ENCODE measurements at places on chromosomes 5 and 9.

GRCh38 chr5:177546258-177546741 lies 8.1 kb downstream of the FAM193B start:
- no peak for DNase-seq

- DNase-seq, result no peak
Measured at GRCh38 chr5:115349001-115349817, 52.8 kb upstream of the CCDC112 start.

DNA sequence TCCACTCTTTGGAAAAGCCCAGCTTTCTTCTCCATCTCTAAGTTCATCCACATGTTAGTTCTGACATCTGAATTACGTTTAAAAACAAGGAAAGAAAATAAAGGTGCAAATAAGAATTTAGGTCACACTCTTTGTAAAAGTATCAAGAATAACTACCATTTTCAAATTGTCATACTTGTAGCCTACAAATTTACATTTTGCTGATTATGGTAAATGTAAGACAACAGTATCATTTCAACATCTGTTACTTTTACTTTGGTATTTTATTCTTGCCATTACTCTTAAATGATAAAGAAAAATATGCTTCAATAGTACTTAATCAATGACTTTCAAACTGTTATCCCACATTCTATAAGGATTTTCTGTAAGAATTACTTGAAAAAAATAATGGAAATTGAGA lies 9.8 kb upstream of the PURA start:
- DNase-seq, result no peak

GRCh38 chr9:115556432-115556831 lies 438.5 kb upstream of the TNC start:
- DNase-seq, result no peak

GRCh38 chr5:29769474-29769873 lies 1424.0 kb upstream of the CDH6 start:
- no peak for DNase-seq

- DNase-seq, result peak; percentile 17
Measured at GRCh38 chr5:139294374-139295165, 1.0 kb downstream of the MATR3 start.

DNA sequence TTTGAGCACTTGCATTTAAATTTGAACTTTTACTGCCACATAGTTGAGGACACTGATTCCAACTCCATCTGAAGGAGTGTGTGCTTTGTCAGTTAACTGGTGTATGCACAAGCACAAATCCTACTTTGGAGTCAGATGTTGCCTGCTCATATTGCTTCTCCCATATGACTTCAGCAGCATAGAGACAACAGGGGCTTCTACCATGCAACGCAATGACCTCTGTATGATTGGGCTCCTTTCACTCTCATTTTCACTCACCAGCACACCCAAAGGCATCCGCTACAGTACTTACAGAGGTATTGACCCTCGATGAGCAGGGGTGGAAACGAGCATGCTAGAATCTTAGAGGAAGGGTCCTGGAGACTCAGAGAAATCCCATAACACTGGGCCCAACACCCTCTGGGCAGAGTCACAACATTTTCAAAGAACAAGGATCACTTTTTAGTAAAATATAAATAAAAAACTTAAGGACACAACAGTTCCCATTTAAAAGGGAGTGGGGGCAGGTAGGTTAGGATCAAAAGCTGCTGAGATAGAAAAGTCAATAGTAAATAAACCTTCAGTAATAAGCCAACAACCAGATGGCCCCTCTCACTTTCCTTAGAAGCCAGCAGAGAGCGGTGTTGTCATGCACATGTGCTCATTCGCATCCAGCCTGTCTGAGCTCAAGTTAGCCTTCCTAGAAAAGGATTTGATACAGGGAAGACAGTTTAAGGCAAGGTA lies 203.8 kb downstream of the SNCAIP start:
- DNase-seq, result no peak

DNA sequence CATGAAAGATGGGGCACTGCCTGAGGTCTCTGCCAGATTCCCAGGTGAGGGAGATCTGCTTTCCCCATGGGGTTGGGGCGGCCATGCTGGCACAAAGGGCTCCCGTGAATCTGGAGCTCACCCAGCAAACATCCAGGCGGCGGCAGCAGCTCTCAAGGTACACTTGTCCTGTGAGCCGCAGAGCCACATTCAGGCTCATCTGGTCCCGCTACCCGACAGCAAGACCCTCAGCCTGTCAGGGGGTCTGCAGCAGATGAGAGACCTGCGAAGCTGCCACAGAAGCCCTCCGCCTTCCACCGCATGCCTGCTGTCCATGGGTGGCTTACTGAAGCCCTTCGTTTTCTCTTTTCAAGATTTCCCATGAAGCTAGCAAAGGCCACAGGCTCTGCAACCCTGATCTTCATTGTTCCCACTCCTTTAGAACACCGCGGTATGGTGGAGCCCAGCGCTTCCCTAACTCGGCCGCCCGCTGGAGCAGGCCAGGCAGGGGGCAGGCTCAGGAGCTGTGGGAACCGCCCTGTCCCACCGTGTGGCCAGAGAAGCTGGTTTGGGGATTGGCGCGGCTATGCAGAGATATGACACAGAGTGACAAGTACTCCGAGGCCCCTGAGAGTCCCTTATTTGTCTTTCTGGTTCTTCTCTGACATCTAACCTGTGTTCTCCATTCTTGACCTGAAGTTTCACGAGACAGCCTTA lies 8.8 kb downstream of the LRRC14B start:
- no peak for DNase-seq

DNA sequence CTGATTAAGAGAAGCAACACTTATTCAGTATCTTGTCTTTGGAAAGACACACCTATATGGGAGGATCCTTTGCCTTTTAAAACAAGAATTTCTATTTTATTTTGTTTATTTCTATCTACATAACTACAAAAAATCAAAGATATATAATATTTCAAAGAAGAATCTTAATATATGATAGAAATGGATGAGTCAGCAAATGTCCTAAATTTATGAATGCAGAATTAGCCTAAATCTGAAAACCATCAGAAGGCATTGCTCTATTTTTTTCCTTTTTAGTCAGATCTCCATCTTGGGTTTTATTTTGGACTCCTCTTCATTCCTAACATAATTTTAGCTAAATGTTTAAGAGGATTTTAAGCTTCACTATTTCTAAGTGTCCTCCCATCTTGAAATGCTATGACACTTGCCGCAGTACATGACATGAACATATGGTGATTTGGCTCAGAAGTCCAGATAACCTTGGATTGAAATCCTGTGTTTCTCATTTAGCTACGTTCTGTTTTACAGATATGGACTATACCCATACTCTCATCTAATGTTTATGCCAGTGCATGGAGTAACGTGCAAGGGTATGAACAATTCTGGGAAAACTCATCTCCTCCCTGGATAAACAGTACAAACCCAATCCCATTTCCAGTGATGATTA lies 1322.8 kb upstream of the DMAC1 start:
- DNase-seq, result no peak

GRCh38 chr9:69054989-69055388 lies 19.4 kb downstream of the FXN start:
- no peak for DNase-seq

- no peak for DNase-seq
Measured at GRCh38 chr5:127875235-127876021, 172.2 kb downstream of the CCDC192 start.

GRCh38 chr9:119004618-119004990 lies 364.6 kb downstream of the BRINP1 start:
- DNase-seq, result no peak

DNA sequence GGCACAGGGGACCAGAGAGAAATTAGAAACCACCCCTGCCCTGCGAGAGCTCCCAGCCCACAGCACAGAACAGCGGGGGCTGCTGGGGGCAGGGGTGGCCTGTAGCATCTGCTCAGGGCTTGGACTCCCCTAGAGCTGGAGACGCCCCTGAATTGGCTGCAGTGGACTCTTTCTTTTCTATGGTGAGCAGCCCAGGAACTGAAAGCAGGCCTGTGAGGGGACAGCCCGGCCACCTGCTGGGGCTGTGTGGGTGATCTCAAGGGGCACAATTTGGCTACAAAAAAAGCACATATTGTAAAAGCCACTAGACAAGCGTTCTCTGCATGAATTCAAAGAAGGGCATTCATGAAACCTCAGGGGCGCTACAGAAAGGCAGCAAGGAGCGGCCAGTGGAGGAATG lies 57.5 kb upstream of the ICE1 start:
- DNase-seq, result no peak

GRCh38 chr5:122362361-122362760 lies 50.3 kb downstream of the SNCAIP start:
- DNase-seq, result no peak

DNA sequence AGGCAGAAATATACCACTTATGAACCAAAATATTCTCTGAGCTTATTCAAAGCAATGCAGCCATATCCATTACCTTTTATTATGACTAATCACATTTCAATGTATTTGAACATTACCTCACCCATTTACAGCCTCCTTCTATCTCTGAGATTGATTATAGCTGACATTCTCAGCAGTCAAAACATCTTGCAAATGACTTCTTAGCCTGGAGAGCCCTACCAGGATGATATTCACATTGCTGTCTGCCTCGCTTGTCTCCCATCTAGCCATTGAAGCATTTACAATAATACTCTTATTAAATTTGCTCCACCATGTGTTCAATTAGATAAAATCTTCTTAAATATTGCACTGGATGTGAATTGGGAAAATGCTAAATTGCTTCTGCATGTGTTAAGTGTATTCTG lies 1879.9 kb upstream of the ACO1 start:
- no peak for DNase-seq

- DNase-seq, result no peak
Measured at GRCh38 chr9:32350682-32351081, 33.8 kb upstream of the ACO1 start.

DNA sequence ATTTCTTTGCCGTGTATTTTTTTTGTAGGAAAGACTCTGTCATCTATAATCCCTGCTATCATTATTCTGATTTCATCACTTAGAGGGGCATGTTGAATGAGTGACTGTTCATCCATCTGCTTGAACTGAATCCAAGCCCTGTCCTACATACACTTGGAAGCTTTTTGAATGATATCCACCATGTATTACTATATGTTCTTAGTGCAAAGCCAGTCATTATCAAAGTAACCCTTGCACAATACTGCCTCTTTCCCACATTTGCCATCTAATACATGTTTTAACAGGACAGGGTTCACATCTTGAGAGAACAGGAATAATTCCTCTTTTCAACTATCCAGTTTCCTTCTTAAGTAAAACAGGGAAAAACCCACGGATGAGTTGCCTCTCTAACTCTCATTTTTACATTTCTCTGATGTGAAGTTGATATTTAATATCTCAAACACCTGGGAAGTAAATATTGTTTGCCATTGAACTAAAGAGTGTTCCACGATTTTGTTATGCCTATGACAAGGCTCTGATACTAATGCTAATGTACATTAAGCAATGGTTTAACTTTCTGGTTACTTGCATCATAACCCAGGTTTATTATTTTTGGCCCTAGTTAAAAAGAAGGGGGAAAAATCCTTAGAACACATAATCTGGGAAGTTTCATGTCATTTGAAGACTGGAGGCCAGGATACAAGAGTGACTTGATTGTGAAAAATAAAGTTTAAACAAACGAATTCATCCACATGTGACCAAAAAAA lies 103.7 kb upstream of the TARS1 start:
- DNase-seq, result no peak

DNA sequence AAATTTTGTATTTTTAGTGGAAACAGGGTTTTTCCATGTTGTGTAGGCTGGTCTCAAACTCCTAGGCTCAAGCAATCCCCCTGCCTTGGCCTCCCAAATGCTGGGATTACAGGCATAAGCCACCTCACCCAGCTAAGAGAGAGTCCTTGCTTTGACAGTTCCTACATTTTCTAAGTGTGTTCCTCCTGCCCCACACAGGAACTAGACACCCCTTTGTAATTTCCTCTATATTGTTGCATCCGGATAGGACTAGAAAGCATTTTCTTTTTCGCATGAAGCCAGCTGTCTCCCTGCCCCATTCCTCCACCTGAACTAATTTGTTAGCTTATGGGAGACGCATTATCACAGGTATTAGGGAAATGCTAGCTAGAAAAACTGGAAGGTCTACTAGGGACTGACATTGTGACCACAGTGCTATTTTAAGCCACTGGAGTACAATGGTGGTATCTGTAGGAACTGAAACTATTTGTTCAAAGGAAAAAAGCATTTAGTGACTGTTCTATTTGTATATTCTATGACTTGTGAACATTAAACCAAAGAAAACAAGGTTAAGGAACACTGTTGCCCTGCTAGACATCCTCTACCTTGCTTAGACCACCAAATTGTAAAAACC lies 214.1 kb downstream of the SMARCA2 start:
- no peak for DNase-seq

- no peak for DNase-seq
Measured at GRCh38 chr5:159947708-159948358, 31.6 kb downstream of the ADRA1B start.

- no peak for DNase-seq
Measured at GRCh38 chr9:18555105-18555883, 81.3 kb downstream of the ADAMTSL1 start.

GRCh38 chr5:135129307-135129706 lies 95.3 kb upstream of the PITX1 start:
- no peak for DNase-seq

GRCh38 chr9:28134446-28134976 lies 561.2 kb upstream of the C9orf72 start:
- DNase-seq, result no peak

DNA sequence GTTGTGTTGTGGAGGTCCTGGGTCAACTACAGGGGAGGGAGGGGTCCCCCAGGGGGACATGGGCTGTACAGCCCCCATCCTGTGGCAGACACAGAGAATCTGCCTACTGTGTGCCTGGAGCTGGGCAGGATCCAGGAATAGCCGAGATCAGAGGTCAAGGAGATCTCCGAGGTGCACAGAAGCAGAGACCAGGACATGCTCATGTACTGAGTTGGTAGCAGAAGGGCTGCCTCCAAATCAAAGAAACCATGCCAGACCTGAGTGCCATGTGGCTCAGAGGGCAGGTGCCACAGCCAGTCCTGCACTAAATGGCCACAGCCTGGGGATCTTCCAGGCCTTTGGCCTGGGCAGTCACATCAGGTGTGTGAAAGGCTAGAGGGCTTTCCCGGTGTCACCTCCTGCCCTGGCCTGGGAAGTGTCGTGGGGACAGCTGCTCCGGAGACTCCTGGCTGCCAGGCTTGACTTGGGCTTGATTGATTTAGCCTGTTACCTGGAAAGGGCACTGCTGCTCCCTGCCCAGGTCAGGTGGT lies 27.8 kb downstream of the GSN start:
- no peak for DNase-seq

GRCh38 chr5:76733049-76733417 lies 17.1 kb downstream of the F2R start:
- no peak for DNase-seq

GRCh38 chr5:172559004-172559932 lies 81.8 kb upstream of the NEURL1B start:
- no peak for DNase-seq

GRCh38 chr5:72615061-72615460 lies 107.9 kb upstream of the ZNF366 start:
- DNase-seq, result no peak
